ENCODE measurements at places on chromosomes 7 and 10.

- no peak for DNase-seq
Observed at GRCh38 chr10:131311402-131311660, 190 bp downstream of the TCERG1L start.

GRCh38 chr10:125038637-125039036 lies 96.7 kb downstream of the ZRANB1 start:
- no peak for DNase-seq

DNA sequence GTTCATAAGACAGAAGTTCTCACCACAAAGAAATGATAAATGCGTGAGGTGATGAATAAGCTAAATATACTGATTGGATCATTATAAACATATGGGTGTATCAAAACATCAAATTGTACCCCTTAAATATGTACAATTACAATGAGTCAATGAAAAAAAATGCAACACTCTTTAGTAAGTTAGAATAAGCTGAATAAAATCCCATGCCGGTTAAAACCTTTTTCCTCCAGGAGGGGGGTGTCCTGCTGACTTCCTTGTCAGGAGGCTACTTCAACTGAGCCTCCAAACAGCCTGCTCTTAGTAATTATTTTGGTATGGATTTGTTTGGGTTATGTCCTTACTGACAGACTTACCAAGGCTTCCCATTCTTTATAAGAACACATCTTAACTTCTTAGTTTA lies 649.1 kb downstream of the INHBA start:
- no peak for DNase-seq

DNA sequence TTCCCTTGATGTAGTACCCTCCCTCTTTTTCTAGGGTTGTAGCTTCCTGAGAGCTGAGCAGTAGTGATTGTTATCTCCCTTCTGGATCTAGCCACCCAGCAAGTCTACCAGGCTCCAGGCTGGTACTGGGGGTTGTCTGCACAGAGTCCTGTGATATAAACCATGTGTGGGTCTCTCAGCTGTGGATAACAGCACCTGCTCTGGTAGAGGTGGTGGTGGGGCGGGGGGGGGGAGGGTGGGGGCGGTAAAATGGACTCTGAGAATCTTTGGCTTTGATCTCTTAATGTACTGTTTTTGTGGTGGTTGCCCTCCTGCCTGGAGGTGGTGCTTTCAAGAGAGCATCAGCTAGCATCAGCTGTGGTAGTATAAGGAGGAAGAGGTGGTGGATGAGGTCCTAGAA lies 302.0 kb upstream of the CHRM2 start:
- DNase-seq, result no peak

DNA sequence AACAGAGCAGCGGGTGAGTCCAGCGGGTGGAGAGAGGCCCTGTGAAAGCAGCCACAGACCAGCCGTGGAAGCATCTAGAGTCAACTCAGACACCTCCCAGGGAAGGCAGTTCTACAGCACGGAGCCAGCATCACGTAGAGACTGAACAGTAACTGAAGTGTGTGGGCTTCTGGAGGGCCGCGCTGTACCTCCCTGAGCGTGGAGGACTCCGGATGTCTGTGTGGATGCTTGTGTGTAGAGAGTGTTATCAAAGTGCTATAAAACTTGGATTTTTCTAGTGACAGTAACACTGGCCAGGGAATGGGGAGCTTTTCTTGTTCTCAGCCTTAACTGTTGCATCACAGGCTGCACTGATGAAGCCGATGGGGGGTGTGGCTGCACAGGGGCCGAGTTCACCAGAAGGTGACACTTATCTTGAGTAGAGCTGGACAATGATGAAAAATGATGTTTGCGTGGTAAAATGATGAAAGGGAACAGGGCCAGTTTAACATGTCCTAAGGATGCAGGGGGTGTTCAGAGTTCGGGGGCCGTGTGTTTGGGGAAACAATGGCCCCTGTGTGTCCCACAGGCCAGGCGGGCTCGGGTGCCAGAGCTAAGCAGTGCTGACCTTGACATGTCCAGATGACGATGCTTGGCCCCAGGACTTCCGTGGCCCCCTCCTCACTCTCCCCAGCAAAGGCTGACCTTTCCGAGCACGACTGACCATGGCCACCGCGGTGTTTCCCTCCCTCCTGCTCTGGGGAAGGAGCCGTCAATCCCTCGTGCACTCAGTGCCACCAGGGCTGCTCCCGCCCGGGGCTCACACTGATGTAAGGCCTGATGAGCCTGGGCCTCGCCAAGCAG lies 21.9 kb downstream of the MNX1 start:
- DNase-seq, result no peak

- no peak for DNase-seq
Observed at GRCh38 chr10:49287689-49288340, 11.2 kb upstream of the C10orf71 start.

DNA sequence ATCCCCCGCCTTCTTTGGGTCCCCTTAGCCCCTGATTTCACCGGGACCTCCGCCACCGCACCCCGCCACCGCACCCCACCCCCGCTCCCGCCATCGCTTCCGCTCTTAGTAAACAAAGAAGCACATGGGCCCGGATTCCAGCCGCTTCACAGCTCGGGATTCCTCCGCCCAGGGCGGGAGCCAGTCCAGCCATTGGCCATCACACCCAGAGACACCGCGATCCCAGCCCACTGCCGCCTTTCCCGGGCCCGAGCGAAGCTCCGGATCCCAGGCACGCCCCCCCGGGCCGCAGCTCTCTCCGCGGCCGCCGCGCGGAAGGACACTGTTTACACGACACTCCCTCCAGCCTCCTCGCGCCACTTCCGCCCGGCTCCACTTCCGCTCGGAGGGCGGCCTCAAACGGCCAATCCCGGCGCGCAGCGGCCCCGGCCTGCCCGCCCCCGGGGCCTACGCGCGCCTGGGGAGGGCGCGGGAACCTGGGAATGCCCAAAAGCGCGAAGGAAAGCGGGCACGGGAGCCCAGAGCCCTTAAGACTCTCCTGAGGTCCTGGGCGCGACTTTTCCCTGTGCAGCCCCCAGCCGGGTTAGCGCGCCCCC lies 679 bp downstream of the MCM7 start:
- peak; percentile 74 for DNase-seq

- no peak for DNase-seq
Observed at GRCh38 chr7:106485919-106486318, 175.0 kb downstream of the CCDC71L start.

- no peak for DNase-seq
Observed at GRCh38 chr7:140239653-140239935, 62.8 kb upstream of the KDM7A start.

GRCh38 chr7:124250297-124251034 lies 217.6 kb upstream of the TMEM229A start:
- DNase-seq, result no peak

DNA sequence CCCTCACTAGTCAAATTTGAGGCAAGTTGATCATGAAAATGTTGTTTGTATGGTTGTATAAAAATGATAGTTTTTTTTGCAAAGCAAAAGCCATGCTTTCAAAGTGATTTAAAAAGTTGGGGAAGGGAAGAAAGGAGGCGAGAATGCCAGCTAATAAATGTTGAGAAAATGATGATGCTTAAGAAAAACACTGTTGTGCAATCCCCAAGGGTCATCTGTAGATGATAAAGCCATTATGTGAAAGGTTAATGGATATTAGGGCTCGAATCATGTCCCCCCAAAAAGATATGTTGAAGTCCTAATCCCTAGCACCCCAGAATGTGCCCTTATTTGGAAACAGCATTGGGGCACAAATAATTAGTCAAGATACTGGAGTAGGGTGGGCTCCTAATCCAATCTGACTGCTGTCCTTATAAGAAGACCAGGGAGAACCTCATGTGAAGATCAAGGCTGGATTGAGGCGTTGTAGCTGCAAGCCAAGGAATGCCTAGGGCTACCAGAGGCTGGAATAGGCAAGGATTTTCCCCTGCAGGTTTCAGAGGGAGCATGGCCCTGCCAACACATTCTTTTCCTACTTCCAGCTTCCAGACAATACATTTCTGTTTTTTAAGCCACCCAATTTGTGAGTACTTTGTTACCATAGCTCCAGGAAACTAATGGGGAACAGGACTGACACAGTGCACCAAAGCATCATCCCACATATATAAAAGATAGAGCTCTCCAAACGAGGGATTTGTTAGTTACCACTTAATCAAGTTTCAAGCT lies 35.4 kb upstream of the MKLN1 start:
- no peak for DNase-seq

GRCh38 chr10:132299371-132300336 lies 8.1 kb downstream of the STK32C start:
- DNase-seq, result no peak

DNA sequence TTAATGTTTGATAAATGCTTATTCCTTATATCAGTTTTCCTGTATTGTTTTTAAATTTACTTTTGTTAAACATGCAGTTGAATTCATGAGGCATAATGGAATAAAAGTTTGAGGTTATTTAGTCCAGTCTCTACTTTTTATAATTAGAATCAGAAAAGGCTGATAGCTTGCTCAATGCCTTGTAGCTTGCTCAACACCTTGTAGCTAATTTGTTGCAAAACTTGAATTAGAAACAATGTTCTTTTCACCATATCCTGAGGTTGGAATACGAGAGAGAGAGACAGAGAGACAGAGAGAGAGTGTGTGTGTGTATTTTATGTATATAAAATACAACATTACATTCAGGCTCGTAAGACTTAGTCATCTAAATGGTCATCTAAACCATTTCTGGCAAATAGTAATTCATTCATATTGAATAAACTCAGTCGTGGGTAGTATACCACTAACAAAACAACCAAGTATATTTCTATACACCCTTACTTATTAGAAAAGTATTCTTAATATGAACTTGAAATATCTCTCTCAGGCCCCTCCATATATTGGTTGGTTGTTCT lies 243.5 kb downstream of the ADK start:
- no peak for DNase-seq

DNA sequence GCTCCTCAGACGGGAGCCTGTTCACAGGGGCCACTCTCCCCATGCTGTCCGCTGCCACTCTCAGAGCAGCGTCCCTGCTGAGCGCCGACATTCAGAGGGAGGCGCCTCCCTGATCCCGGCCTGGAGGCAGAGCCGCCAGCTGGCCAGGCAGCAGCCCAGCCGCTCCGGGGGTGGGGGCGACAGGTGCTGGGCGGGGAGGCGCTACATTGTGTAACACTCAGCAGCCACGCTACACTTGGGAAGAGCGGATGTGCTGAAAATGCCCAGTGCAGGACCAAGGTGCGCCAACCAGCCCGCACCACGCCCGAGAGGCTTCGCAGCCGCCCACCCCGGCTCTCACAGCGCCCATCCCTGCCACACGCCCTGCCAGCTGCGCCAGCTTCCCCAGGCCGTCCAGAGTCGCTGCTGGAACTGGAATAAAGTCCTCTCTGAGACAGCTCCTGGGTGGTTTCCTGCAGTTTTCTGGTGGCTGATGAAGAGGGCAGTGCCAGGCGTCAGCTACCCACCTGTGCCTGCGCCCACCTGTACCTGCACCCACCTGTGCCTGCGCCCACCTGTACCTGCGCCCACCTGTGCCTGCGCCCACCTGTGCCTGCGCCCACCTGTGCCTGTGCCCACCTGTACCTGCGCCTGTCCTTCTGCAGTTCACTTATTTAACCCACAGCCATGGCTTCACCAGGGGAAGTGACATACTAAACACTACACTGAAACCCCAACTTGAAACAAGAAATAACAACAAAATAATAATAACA lies 25.7 kb downstream of the STK32C start:
- DNase-seq, result no peak

- DNase-seq, result no peak
Observed at GRCh38 chr7:139852482-139852845, 23.4 kb downstream of the TBXAS1 start.

DNA sequence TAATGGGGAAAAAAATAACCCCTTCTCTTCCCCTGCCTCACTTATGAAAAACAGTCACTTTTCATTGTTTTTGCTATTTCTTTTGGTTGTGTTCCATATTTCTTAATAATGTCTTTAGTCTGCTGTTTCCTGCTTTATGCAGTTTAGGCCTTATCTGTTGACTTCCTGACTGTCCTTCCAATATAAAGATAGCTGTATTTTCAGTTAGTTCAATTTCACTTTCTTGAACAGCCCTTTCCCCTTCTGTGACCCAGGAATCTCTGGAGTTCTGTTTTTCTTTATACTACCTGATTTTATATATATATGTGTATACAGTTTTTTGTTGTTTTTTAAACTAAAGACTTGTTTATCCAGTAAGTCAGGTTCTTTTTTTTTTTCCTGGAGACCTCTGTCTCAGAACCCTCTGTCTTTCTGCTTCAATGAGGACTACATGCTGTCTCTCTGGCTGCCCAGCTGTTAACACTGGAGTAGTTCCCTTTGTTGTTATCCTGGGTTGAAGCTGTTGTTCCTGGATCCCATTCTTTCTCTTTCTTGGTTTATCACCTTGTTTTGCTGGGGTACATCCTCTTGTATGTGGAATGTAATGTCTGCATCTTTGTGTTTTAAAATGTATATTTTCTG lies 87.2 kb downstream of the GSDME start:
- no peak for DNase-seq

- DNase-seq, result no peak
Observed at GRCh38 chr7:149289856-149290255, 27.9 kb downstream of the ZNF783 start.

GRCh38 chr7:36161996-36162395 lies 8.9 kb downstream of the EEPD1 start:
- no peak for DNase-seq

- no peak for DNase-seq
Observed at GRCh38 chr10:93437946-93438612, 44.1 kb downstream of the MYOF start.

DNA sequence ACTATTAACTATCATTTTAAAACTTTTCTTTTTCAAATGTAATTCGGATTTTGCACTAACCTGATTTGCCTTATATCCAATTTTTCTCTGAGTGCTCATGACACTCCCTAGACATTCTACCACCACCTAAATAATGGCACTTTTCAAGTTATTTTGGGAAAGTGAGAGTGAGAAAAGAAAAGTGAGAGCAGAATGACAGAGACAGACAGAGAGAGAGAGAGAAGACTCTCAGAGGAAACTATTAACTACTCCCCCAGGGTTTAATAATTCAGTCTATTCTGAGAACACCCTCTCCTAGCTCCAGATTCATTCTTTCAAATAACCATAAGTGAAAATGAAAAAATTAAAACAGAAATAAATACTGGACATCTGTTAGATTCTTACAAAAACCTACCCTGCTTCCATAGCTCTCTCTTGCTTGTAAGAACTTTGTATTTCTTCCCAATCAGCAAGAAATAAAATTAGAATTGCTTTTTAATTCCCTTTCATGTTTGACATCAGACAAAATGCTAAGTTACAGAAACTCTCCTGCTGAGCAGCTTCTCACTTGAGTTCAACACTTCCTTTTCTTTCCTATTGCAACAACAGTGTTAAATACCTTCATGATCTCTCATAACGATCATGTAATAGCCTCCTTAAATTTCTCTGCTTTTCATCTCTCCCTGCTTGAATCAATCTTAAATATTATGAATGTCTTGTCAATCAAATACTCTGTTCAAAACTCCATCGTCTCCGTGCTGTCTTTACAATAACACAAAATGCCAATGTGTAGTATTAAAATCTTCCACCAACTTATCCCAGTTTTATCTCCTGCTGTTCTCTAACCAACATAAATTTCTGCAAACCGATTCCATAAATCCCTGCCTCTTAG lies 191.7 kb downstream of the SEMA3E start:
- DNase-seq, result no peak

DNA sequence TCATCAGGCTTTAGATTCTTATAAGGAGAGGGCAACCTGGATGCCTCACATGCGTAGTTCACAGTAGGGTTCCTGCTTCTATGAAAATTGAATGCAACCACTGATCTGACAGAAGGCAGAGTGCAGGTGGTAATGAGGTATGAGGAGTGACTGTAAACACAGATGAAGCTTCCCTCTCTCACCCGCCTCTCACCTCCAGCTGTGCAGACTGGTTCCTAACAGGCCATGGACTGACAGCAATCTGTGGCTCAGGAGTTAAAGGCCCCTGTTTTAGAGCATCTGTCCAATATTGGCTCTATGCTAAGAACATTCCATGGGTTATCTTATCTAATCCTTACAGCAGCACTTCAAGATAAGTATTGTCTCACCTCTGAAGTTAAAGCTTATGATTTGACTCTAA lies 213.5 kb upstream of the NRP1 start:
- no peak for DNase-seq

Data from stimulated activated CD4-positive, alpha-beta T cell treated with anti-CD3 and anti-CD28 coated beads, Interleukin-1b, Interleukin-23, amount 100 ng/mL, for 4 hours (primary cell).